ENCODE measurements at places on chromosomes 7 and 10.

GRCh38 chr7:157276731-157277562 lies 59.9 kb upstream of the DNAJB6 start:
- DNase-seq: no peak

- no peak for DNase-seq
Observed at GRCh38 chr7:121102619-121103018, 114.1 kb downstream of the CPED1 start.

- DNase-seq: no peak
Observed at GRCh38 chr10:46530249-46531186, 25.9 kb downstream of the GPRIN2 start.

DNA sequence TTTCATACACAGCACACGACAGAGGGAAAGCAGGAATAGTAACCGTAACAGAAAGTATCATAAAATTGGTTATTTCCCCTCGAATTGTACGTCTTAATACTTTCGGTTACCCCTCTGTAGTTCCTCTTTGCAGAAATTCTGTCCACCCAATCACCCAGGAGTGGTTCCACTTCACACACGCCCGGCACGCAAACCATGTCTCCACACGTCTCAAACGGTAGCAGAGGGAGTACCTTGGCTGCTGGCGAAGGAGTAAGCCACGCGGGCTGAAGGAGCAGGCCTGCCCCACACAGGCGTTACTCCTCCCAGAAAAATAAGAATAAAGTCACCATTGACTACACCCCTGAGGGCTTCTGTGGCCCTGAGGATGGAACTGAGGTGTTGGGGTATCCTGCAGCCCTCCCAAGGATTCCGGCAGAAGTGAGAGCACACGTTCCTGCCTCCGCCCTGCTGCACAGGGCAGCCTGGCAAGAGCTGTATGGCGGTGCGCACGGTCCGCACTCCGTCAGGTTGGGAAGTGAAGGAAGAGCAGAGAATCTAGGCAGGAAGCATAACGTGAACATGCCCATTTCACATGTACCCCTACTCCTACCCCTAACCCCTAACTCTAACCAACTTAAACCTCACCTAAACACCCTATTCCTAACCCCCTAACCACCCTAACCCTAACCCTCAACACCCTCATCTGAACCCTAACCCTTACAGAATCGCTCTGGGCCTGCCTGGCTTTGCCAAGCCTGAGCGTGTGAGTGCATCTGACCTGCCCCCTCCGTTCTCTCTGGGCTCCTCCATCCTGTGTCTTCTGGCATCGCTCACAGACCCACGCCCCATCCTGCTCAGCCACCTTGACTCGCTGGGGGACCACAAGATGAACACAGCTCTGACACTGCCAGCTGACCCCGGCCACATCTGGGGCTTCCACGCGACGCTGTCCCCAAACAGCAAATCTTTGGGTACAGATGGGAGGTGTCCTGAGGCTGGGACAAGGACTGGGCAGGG lies 18.2 kb downstream of the GPR146 start:
- no peak for DNase-seq

DNA sequence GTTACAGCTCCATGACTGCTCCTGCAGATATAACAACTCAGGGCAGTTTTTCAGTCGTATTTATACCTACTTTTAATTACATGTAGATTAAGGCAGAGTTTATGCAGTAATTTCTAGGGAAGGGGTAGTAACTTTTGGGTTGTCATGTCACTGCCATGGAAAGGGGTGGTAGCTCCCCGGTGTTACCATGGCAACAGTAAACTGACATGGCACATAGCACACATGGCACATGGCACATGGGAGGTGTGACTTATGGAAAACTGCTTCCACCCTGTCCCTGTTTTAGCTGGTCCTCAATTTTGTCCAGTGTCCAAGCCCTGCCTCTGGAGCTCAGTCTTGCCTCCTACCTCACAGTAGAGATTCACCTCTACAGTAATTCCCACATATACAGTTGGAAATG lies 3.9 kb upstream of the TOMM7 start:
- no peak for DNase-seq

DNA sequence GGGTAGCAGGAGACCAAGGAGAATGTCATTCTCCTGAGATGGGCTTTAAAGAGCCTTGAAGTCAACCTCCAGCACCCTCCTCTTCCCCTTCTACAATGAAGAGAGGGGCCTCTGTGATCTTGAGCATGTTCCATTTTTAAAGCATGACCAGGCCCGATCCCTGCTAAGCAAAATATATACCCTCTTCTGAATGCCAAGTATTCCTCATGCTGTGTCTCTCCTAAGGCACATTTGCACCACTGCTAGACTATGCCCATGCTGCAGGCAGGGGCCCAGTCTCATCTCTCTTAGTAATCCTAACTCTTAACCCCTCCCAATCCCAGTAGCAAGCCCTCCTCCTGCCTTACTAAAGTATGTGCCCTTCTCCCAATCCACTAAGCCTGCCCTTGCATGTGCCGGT lies 18.4 kb downstream of the SORBS1 start:
- DNase-seq: no peak

GRCh38 chr7:98056580-98056979 lies 50.1 kb upstream of the LMTK2 start:
- no peak for DNase-seq

DNA sequence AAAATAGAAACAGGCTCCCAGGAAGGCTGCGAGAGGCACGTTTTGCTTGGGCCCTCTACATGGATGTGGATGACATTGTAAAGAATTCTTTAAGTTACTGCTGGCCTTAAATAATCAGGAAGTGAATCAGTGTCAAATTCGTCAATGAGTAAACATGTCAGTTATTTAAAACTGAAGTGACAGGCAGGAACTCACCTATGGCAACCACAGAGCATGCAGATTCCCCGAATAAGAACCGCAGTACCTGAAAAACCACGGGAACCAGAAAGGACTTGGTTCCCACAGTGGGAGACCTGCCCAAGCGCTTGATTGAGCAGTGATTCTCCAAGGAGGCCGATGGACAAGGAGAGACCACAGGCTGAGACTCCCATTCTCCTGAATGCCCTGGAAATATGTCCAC lies 351.2 kb upstream of the AKR1E2 start:
- DNase-seq: no peak

DNA sequence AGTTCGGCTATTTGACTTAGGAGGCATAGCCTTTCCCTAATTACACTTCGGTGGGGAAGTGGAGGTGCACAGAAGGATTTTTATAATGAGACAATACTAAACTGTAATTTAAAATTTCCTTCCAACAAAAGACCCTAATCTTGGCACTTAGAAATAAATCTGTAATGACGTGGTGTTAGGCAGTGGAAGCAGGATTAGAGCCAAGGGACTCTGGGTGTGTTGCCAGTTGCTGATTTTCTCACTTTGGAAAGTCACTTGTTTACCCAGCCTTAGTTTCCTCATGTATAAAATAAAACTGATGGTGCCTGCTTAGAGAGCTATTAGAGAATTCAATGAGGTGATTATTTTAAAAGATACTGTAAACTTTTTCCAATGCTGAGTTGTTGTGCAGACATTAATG lies 287.2 kb downstream of the AUTS2 start:
- no peak for DNase-seq

DNA sequence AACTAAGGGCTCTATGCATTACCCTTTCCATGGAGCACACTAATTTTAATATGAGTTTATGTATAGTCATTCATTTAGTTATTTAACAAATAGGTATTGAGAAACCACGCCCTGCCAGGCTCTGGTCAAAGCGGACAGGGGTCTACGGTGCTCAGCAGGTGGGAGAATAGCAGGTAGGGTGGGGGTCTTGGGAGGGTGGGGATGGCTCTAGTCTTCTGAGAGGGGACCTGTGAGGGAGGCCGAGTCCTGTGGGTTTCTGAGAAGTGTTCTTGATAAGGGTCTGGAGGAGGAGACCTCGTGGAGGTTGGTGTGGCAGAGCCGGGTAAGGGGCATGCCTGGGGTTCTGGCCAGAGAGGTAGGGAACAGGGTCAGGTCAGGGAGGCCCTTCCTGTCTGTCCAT lies 1.1 kb downstream of the WDFY4 start:
- no peak for DNase-seq

DNA sequence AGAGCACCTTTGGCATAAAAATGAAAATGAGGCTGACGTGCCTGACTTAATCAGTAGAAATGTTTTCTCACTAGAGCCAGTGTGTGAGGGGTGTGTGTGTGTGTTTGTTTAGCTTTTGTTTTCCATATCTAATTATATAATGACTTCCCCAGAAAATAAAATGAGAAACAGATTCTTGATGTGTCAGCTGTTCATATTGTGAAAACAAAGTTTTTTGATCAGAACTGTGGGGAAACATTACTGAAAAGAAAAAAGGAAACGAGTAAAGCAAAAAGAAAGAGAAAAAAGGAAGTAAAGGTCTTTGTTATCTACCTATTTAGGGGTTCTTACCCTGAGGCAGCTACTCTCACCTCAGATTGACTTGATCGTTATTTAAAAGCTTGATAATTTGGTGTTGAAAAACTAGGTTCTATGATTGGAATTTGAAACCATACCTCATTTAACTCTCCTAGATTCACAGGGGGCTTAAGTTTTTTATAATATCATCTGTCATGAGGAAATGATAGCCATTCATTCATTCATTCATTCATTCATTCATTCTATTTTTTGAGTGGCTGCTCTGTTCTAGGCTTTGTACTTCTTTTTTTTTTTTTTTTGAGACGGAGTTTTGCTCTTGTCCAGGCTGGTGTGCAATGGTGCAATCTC lies 58.0 kb downstream of the CREM start:
- no peak for DNase-seq

GRCh38 chr10:62839590-62839989 lies 23.4 kb upstream of the EGR2 start:
- no peak for DNase-seq

DNA sequence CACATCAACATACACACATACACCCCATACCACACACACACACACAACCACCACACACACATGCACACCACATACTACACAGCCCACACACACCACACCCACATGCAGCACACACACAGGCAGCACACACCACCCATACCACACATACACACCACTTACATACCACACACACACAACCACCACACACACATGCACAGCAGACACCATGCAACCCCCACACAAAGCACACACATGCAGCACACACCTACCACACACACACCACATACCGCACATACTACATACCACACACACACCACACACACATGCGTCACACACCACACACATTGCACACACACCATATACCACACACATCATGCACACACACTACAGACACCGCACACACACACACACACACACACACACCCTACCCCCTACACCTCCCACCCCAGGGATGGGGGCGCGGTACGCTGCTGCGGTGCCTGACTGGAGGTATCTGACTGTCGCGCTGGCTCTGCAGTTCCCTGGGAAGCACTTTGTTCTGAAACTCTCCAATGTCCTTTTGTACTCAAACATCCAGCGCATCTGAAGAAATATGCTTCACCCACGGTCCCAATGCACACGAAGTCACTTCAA lies 5.4 kb upstream of the TRPV6 start:
- no peak for DNase-seq

DNA sequence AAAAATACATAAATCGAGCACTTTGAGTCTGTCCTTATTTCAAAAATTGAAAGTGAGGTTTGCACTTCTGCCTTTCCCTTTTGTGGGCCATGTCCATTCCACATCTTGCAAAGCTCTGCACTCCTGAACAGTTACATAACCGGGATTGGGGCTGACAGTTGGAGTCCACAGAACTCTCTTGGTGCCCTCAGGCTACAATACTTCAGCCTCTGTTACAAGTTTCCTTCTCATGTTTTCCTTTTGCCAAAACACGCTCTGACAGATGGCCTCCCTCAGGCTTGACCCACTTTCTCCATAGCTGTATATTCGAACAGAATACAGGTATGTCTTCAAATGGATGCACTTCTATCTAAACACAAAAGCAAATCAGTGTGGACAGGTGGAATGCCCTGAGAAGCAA lies 335.9 kb downstream of the WDR37 start:
- DNase-seq: no peak

DNA sequence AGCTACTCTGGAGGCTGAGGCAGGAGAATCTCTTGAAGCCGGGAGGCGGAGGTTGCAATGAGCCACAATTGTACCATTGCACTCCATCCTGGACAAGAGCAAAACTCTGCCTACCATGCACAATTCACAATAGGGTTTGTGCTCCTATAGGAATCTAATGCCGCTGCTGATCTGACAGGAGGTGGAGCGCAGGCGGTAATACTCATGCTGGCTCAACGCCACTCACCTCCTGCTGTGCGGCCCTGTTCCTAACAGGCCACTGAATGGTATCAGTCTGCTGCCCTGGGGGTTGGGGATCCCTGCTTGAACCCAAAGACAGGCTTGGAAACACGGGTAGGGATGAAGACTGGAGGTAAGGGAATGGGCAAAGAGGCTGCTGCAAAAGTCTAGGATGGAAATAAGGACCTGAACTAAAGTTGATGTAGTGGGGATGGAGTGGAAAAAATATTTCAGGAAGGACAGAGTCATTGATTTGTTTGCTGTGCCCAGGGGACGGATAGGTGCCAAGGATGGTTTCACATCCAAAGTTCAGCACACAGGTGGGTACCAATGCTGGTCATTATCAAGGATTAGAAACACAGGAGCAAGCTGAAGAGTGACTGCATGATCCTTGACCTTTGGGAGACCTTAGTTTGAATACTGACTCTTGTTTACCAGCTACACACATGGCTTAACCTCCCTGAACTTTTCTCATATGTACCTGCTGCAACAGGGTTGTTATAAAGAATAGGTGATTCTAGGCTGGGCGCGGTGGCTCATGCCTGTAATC lies 2.2 kb downstream of the MRPS17 start:
- no peak for DNase-seq

- DNase-seq: no peak
Observed at GRCh38 chr10:132690401-132690800, 95.5 kb downstream of the NKX6-2 start.

- no peak for DNase-seq
Observed at GRCh38 chr7:144011458-144012230, 11.5 kb downstream of the OR6B1 start.

DNA sequence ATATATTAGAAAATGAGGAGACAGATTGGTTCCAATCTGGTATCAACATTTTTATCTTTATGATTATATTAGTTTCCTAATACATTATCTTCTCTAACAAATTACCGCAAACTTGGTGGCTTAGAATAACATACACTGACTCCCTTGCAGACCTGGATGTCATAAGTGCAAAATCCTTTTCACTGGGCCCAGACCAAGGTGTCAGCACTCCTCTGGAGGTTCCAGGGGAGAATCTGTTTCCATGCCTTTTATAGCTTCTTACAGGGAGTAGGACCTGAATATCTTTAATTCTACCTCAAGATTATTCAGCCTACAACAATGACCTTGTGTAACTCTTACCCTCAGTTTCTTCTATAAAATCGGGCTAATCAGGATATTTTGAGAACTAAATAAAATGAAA lies 329.9 kb upstream of the GRM3 start:
- no peak for DNase-seq

DNA sequence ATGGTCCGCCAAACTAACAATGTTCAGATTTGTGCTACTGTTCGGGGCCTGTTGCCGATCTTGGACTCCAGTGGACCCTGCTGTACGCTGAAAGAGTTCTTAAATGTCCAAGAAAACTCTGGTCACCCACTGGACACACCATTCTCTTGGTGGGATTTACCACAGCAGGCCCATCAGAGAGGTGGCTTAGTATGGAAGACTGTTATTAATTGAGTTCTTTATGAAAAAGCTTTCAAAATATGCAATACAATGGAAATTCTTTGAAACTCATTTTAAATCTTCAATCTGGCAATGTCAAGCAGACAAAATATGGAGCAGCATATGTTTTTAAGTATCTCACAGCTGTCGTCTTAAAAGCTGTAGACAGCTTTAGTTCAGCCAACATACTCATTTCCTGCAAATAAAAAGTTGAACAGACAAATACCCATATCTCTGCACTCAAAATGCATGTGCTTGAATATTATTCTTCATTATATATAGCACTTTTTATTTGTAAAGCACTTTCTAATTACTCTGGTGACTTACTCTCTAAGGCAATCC lies 37.4 kb upstream of the GRM8 start:
- no peak for DNase-seq
